ENCODE measurements at places on chromosomes 2 and 18. TPM values are rescaled to one million over a fixed set of nuclear protein-coding genes. Genes with fewer than 3 reads are reported as not detected.

Gene DUSP19
- 0.49 TPM for total RNA-seq

Gene ASTL
- total RNA-seq: not detected

Gene ANKRD62
- total RNA-seq: not detected

Gene GYPC
- total RNA-seq: 164 TPM
